Transverse colon (tissue), 4 donors: ENCODE measurements at places on chromosomes 11 and 22. TPM values are rescaled to one million over a fixed set of nuclear protein-coding genes. Genes with fewer than 3 reads are reported as not detected.

The APOL5 gene
- total RNA-seq, result not detected

The BTG4 gene
- not detected for total RNA-seq

The UBASH3B gene
- 5.2 TPM for total RNA-seq

The MTNR1B gene
- total RNA-seq, result not detected

The NRGN gene
- 0.96 TPM for total RNA-seq

The IFITM1 gene
- total RNA-seq, result 27.7 TPM
